ENCODE measurements at places on chromosomes 5 and 9.

DNA sequence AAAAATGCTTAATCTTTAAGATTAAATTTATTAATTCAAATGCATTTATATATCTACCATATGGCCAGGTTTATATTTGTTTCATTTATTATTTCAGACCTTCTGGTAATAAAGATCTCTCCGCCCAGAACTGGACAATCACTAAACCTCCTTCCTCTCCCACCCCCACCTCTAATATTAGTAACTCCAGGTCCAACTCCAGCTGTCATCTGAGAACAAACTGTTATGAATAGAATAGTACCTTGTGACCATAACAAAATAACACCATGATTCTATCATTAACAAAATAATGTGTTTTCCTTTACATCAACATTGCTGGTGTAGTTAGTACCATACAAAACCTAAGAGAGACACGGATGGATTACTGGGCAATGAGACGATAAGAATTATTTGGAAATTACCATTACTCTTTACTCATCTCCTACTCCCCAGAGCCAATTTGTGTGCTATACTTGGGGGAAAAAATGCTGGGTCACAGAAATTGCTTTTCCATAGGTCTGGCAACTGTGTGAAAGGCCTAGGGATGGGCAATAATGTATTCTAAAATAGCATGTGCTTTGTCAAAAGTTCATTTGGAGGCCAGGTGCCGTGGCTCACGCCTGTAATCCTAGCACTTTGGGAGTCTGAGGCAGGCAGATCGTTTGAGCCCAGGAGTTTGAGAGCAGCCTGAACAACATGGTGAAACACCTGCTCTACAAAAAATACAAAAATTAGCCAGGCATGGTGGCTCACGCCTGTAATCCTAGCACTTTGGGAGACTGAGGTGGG, 186.1 kb downstream of the ENC1 start:
- no peak for DNase-seq

- no peak for DNase-seq
These were observed 97.3 kb downstream of the SIL1 start for GRCh38 chr5:139100825-139101224.

DNA sequence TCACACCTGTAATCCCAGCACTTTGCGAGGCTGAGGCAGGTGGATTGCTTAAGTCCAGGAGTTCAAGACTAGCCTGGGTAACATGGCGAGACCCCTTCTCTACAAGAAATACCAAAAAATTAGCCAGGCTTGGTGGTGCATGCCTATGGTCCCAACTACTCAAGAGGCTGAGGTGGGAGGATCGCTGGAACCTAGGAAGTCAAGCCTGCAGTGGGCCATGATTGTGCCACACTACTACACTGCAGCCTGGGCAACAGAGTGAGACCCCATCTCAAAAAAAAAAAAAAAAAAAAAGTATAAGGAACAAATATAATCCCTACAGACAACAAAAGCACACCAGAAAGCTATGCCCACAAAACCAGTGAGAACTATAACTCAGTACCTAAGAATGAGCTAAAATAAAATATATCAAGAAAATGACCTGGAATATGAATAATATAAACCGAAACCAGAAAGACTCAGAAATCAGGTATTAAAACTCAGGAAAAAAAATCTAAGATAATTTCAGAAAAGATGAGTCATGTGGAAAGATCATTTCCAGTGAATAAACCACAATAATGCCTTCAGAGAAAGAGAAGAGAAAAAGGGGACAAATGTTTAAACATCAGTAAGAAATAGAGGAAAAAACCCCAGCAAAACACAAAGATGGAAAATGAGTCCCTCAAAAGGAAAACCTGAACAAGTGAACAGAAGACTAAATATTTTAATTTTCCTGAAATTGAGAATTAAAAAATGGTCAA, 57.4 kb downstream of the GOLPH3 start:
- no peak for DNase-seq

GRCh38 chr5:39426051-39426745, 1.4 kb upstream of the DAB2 start:
- DNase-seq = no peak

DNA sequence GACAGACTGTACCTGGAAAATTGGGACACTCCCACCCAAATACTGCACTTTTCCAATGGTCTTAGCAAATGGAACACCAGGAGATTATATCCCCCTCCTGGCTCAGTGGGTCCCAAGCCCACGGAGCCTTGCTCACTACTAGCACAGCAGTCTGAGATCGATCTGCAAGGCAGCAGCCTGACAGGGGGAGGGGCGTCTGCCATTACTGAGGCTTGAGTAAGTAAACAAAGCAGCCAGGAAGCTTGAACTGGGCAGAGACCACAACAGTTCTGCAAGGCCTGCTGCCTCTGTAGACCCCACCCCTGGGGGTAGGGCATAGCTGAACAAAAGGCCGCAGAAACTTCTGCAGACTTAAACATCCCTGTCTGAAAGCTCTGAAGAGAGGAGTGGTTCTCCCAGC, 260.0 kb upstream of the ST8SIA4 start:
- no peak for DNase-seq

DNA sequence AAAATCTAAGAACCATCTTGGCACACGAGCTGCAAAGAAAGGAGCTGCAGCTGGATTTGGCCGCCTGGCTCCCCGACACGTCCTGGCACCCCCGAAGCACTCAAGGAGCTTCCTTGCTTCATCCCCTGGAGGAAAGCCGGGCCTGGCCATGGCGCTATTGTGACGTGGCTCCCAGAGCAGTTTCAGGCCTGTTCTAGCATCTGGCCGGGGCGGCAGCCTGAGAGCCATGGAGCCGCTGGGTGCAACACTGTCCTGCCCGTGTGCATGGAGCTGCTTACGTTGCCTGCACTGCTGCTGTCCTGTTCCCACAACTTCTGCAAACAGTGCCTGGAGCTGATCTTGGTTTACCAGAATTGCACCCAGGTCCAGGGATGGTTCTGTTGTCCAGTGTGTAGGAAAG, 63.5 kb downstream of the PTPDC1 start:
- no peak for DNase-seq

GRCh38 chr5:142884029-142884428, 113.9 kb downstream of the ARHGAP26 start:
- no peak for DNase-seq

DNA sequence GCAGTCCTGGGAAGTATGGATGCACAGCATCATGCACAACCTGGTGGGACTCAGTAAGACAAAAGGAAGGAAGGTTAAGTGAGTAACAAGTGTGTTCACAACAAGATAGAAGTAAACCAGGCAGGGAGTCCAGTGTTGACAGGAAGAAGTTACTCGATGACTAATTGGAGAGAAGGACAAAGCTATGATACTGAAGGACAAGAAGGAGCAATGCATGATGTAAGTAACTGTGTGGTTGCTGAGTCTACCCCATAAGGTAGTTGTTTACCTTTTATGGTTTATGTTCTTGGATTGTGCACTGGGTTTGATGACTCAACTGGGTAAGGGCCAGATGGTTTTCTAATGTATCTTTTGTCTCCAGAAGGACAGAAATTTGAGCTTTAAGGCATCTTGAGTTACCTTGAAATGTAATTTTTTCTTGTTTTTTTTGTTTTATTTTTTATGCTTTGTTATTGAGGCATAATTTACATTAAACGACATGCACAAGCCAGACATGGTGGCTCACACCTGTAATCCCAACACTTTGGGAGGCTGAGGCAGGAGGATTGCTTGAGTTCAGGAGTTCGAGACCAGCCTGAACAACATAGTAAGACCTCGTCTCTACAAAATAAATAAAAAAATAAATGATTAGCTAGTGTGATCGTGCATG, 89.2 kb upstream of the CAST start:
- no peak for DNase-seq

- no peak for DNase-seq
These were observed 13.2 kb downstream of the SPINK1 start for GRCh38 chr5:147818290-147818689.

DNA sequence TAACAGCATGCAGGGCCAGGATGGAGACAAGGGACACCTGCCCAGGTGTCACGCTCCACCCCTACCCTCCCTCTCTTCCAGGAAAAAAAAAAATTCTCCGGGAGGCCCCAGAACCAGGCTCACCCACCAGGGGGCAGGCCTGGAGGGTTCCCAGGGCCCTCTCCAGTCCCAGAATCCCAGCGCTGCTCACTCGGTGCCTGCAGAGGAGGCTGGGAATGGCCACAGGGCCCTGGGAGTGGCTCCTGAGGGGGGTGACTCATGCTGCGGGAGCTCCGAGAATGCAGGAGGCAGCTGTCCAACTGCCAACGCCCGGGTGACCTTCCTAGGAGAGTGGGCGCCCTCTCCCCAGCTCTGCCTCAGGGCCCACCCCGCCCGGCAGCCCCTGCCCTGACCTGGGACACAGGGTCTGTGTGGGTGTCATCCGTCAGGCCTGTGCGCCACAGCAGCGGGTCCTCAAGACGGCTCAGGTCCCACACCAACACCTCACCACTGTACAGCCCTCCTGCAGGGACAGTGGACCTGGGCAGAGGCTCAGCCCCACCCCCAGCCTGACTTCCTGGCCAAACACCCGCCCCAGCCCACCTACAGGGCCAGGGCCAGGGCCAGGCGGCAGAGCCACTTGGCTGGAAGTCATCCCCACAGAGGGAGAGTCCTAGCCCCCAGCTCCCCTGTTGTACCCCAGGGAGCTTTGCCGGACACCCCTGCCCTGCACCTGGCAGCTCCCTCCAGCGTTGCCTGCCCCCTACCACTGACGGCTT, 21.2 kb downstream of the DYNC2I2 start:
- DNase-seq = no peak

DNA sequence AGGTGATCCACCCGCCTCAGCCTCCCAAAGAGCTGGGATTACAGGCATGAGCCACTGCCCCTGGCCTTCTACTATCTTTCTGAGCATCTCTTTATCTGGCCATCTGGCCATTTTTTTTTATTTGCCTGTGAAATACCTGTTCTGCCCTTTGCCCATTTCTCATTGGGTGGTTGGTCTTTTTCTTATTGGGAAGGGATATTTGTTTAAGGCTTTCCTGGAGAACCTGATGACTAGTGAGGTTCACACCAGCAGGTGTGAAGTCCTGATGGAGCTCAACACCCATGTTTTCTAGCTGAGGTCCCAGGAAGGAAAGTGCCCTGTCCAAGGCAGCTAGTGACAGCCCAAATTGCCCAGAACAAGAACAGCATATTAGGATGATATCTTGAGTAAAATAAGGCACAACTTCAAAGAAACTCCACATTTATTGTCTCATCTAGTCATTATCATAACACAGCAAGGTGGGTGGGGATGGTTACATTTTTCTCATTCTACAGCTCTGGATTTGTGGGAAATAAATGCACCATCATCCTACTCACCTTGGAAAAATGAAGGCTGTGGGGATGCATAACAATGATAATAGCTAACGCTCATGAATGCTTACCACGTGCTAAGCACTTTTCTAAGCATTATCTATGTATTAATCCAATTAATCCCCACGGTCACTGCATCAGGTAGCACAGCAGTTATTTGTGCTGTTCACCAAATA, 20.3 kb downstream of the SLC36A3 start:
- DNase-seq = no peak

- no peak for DNase-seq
These were observed 47.0 kb downstream of the AMBP start for GRCh38 chr9:114031037-114031630.

GRCh38 chr5:78738693-78739300, 90.2 kb upstream of the LHFPL2 start:
- no peak for DNase-seq

- no peak for DNase-seq
These were observed 14.8 kb downstream of the SAXO1 start for GRCh38 chr9:19018201-19018600.

- no peak for DNase-seq
These were observed 614.3 kb downstream of the ACTL7B start for GRCh38 chr9:108241384-108242073.

DNA sequence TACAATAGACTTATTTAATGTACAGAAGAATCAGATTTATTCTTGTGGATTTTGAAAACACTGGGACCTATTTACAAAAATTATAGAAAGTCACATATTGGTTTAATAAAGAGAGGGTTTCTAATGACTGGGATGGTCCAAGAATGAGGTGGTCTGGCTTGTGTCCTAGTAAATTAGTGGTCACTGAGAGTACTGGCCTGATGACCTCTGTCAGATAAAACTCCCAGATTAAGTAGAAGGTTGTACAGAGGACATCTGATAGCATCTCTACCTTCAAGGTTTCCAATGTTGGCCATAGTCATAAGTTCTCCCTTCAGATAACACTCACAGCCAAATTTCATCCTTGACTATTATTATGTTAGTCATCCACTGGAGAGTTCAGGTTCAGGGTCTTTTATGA, 692.9 kb downstream of the MTRR start:
- no peak for DNase-seq

- DNase-seq = no peak
These were observed 362.8 kb downstream of the ISL1 start for GRCh38 chr5:51746023-51746422.

DNA sequence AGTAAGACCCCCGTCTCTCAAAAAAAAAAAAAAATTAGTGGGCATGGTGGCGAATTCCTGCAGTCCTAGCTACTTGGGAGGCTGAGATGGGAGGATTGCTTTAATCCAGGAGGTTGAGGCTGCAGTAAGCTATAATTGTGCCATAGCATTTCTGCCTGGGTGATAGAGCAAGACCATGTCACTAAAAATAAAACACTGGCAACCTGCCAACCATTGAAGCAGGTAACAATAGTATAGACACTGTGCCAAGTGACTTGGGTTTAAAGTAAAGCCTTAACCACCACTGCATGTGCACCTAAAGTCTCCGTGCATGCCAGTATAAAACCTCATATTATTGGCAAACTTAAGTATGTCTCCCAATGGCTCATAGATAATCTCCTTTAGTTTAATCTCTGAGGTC, 3.4 kb upstream of the APBA1 start:
- DNase-seq = no peak

DNA sequence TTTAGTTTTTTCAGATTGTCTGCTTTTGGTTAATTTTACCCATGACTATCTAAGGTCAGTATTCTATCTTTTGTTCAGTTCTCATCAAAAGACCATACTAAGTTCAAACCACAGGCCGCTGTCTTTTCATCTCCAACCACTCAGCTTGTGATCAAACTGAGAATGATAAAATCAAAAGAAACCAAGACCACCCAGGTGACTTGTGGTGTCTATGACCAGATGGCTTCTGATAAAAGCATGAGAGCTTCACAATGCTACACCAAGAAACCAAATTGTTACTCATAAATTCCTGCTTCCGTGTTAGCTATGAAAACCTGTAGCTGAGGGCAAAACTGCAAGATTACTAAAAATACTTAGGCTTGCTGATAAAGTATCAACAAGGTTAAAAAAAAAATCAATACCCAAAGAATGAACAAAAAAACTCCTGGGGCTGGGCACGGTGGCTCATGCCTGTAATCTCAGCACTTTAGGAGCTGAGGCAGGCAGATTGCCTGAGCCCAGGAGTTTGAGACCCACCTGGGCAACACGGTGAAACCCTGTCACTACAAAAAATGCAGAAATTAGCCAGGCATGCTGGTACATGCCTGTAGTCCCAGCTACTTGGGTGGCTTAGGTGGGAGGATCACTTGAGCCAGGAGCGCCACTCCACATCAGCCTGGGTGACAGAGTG, 25.8 kb upstream of the GPX8 start:
- DNase-seq = no peak

GRCh38 chr5:139561655-139562451, 714 bp downstream of the UBE2D2 start:
- no peak for DNase-seq

GRCh38 chr5:1874348-1874747, 8.4 kb downstream of the IRX4 start:
- no peak for DNase-seq
